Activated naive CD8-positive, alpha-beta T cell treated with anti-CD3 and anti-CD28 coated beads, Interleukin-2, amount 10 ng/mL, durations not matched to agents 7 days and 5 days (primary cell): ENCODE measurements at places on chromosomes 1 and 21. TPM values are rescaled to one million over a fixed set of nuclear protein-coding genes. Genes with fewer than 3 reads are reported as not detected.

- H3K4me3 ChIP-seq = no peak overlapping the region
- DNase-seq = no peak
- peak overlapping the region; percentile 43 for H3K27ac ChIP-seq
- H3K27me3 ChIP-seq = no peaks in the 10 kb centered on the region
- H3K36me3 ChIP-seq = peaks cover 50% of the 10 kb centered on the region
Observed at GRCh38 chr1:113786069-113786468, 26.2 kb downstream of the RSBN1 start.

DNA sequence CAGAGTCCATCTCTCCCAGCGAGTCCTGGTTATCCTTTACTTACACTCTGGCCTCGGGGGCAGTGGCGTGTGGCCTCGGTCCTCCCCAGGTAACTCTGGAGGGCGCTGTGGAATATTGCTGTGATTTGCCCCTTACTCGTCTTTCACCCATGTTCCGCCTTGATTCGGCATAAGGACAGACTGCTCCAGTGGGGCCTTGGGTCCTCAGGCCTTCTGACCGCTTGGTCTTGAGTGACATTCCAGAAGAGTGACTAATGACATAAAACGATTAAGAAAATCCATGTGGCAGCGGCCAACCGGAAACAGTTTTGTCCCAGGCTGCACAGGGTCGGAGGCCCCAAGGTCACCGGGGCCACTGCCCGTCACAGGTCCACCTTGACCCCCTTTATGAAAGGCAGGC lies 11.0 kb downstream of the ICMT start:
- no peaks in the 10 kb centered on the region for H3K27me3 ChIP-seq
- H3K27ac ChIP-seq = no peak overlapping the region
- H3K4me1 ChIP-seq = peaks cover 2% of the 10 kb centered on the region
- DNase-seq = no peak

DNA sequence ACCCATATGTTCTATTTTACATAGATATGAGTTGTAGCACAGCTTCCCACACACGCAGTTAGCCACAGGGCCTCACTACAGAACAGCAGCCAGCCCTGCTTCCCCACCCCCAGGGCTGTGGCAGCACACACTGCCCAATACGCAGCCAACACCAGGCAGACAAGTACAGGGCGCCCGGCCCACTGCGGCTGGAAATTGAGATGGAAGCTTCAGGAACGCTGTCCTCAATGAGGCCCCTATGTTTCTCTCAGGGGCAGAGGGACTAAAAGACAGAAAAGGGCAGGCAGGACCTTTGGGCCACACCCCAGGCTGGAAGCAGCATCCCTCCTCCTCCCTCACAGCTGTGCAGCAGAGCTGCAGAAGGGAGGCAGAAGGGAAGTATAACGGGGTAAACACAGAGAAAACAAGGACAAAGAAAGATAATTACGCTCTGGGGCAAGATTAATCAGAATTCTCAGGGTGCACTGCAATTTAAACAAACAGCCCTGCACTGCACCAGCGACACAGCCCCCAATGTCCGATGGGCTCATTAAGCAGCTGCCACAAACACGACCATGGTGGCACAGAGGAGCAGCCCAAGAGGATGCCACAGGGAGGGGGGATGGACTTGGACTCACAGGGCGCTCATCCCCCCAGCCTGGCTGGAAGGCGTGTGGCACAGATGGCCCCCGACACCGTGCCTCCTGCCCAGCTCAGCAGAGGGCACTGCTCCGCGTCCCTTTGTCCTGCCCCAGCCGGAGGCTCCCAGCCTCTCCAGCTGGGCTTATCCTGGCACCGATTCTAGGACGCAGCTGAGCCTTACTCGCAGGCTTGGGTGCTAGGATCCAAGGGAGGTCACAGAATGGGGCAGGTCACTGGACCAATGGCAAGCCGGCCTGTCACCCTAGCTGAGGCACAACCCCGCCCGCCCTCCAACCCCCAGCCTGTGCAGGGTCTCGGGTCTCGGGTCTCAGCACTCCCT lies 14.2 kb downstream of the WDR4 start:
- no peak overlapping the region for H3K4me3 ChIP-seq
- H3K36me3 ChIP-seq = peaks cover 17% of the 10 kb centered on the region
- DNase-seq = no peak

DNA sequence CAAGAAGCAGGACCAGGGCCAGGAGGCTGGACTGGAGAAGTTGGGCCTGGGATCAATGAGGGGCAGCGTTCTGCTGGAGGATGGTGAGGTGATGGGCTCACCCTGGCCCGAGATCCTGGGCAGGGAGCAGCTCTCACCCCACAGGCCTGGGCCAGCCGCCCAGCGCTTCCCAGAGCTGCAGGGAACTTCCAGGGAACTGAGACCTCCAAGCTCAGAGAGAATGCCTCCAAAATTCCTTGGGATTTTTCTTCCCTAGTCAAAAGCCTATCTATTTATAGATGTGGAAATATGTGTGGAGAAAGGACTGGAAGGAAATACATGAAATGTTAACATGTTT lies 121.2 kb downstream of the SPSB1 start:
- H3K4me3 ChIP-seq = peak overlapping the region; percentile 37
- H3K27me3 ChIP-seq = peaks cover 33% of the 10 kb centered on the region
- H3K4me1 ChIP-seq = peaks cover 32% of the 10 kb centered on the region
- DNase-seq = no peak
- H3K27ac ChIP-seq = no peak overlapping the region

DNA sequence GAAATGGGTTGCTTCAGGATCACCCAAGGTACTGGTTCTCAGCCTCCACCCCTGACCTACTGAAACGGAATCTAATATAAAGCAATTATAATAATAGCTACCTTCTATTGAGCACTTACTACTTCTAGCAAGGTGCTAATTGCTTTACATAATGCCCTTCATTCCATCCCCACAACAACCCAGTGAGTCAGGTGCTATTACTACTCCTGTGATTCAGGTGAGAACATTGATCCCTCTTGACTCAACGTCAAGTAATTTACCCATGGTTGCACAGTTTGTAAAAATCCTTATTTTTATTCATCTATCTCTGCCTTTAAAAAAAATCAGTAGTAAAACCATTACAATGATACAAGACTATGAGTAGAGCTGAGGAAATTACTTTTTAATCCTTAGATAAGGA lies 85.2 kb downstream of the UCHL5 start:
- H3K4me1 ChIP-seq = no peaks in the 10 kb centered on the region
- no peak overlapping the region for H3K27ac ChIP-seq
- H3K36me3 ChIP-seq = no peaks in the 10 kb centered on the region

DNA sequence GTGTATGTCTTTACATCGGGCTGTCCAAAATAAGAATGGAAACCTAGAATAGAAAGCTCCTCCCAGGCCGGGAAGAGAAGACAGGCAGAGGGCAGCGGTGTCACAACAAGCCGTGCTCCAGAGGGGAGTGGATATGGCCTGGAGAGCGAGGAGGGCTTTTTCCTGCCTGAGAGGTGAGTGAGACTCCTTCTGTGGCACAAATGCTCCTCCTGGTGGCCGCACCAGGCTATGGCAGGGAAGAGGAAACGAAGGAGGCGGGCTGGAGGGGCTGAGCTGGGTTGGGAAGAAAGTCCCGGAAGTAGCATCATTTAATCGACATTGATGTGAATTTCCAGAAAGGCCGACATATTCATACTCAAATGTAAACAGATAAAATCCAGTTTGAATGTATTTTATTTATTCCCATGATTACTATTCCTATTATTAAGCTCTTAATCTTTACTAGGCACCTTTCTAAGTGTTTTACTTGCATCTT lies 54.7 kb downstream of the MEF2D start:
- H3K27me3 ChIP-seq = peaks cover 56% of the 10 kb centered on the region
- H3K4me1 ChIP-seq = peaks cover 7% of the 10 kb centered on the region
- peak; percentile 83 for DNase-seq
- no peaks in the 10 kb centered on the region for H3K36me3 ChIP-seq

The LY9 gene
- total RNA-seq = 70.9 TPM

The BEND5 gene
- 12.4 TPM for total RNA-seq

The KIF26B gene
- 0.14 TPM for total RNA-seq
